NCI-H524 (cell line): ENCODE measurements at places on chromosomes 3 and 15.

GRCh38 chr3:117964814-117965213 lies 1069.8 kb downstream of the IGSF11 start:
- DNase-seq: peak; percentile 79

DNA sequence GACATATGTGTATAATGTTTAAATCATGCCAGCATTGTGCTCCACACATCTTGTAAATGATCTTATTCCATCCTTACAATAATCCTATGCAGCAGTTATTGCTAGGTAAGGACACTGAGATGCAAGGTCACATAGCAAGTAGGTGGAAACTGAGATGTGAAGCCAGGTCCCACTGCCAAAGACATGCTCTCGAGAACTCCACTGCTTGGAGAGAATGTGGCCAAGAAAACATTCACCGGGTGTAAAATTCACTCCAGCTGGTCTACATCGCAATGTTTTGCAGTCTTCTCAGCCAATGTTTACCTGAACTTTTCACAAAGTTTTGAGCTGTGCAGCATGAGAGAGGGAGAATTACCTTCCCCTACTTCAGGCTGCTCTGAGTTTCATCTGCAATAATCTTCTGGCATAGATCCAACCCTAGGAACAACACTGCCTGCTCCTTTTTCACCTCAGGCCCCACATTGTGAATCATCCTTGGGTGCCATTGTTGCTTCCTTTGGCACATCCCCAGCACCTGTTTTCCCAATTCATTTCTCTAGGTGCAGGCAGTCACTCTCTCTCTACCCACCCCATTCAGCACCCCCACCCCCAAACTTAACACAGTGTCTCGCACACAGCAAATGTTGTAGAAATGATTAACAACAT lies 53.5 kb upstream of the PRTG start:
- no peak for DNase-seq

DNA sequence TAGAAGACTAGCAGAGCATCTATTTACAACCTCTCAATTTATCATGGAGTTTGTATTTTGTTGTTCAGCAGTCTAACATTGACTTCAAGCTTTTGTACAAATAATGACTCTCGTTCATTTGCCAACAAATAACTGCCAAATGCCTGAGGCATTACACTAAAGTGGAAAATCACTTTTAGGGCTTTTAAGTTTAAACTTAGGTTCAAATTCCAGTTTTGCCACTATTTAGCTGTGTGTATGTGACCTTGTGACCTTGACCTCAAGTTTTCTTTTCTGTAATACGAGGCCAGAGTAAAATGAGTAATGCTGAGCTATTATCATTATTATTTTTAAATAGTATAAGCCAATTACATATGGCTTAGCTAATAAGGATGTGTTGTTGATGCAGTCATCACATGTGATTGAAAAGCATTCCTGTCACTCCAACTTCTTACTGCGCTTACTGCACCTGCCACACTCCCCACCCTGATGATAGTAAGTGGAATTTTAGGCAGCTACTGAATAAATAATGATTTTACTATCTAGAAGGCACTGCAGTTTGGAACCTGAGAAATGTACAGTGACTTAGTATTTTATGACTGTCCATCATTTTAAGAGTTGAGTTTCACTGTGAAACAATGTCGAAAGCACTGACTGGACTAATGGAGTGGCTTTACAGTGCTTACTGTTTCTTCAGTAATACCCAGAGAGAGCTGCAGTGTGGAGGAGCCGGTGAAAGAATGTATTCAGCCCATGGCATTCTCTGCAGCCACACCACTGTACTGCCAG lies 16.3 kb downstream of the ARL8B start:
- no peak for DNase-seq

GRCh38 chr3:160719710-160720109 lies 36.3 kb upstream of the PPM1L start:
- DNase-seq: no peak

DNA sequence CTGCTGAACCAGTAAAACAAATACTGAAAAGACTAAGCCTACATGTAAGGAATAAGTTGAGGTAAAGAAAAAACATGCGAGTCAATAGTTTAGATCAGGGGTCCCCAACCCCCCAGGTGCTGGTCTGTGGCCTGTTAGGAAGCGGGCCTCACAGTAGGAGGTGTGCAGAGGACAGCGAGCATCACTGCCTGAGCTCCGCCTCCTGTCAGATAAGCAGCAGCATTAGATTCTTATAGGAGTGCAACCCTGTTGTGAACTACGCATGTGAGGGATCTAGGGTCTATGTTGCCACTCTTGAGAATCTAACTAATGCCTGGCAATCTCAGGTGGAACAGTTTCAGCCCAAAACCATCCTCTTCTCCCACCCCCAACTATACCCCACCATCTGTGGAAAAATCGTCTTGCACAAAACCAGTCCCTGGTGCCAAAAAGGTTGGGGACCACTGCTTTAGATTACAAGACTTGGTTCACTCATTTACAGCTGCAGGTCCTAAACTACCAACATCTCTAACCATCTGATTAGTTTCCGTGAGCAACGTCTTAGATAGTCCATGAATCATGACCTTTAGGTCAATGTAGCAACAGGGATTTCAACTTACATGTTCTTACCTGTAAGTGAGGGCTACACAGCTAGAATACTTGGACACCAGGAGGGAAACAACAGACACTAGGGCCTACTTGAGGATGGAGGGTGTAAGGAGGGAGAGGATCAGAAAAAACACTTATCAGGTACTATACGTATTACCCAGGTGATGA lies 66.7 kb downstream of the TRANK1 start:
- no peak for DNase-seq

DNA sequence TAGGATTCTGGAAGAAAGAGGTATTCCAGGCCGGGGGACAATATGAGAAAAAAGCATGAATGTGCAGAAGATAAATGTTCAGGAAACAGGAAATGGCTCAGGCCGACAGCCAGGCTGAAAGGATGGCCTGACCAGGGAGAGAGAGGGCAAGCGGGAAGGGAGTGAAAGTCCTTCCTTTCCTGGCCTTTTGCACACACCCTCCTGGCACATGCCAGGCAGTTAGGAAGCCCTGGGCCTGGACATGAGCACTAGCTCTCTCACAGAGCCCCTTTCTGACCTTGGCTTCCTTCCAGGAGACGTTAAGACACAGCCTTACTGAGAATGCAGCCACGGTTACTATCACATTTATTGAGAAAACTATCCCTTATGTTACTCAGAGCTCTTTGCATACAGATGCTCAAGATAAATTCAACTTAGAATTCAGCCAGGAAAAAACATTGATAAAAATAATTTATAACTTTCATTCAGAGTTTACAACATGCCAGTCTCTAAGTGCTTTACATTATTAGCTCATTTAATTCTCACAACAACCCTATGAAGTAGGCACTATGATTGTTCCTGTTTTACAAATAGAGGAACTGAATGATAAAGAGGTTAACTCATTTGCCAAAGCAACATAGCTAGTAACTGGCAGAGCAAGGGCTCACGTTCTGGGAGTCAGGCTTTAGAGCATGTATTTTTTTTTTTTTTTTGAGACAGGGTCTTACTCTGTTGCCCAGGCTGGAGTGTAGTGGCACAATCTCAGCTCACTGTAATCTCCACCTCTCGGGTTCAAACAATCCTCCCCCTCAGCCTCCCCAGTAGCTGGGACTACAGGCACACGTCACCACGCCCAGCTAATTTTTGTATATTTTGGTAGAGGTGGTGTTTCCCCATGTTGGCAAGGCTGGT lies 39.4 kb upstream of the SMAD3 start:
- DNase-seq: no peak

GRCh38 chr3:130892759-130893375 lies 1.0 kb upstream of the ATP2C1 start:
- peak; percentile 84 for DNase-seq
